Sigmoid colon (tissue), 7 donors: ENCODE measurements at places on chromosomes 5 and 9. TPM values are rescaled to one million over a fixed set of nuclear protein-coding genes. Genes with fewer than 3 reads are reported as not detected.
A peak's percentile ranks its signal among the peaks of the same experiment; 100 is the strongest.

Gene CTXN3
- not detected for total RNA-seq

GRCh38 chr5:13503017-13503416 lies 441.5 kb downstream of the DNAH5 start:
- no peak for DNase-seq

Gene SPATA31C1
- total RNA-seq, result not detected

GRCh38 chr9:4317681-4318080 lies 17.8 kb upstream of the GLIS3 start:
- no peak for DNase-seq

DNA sequence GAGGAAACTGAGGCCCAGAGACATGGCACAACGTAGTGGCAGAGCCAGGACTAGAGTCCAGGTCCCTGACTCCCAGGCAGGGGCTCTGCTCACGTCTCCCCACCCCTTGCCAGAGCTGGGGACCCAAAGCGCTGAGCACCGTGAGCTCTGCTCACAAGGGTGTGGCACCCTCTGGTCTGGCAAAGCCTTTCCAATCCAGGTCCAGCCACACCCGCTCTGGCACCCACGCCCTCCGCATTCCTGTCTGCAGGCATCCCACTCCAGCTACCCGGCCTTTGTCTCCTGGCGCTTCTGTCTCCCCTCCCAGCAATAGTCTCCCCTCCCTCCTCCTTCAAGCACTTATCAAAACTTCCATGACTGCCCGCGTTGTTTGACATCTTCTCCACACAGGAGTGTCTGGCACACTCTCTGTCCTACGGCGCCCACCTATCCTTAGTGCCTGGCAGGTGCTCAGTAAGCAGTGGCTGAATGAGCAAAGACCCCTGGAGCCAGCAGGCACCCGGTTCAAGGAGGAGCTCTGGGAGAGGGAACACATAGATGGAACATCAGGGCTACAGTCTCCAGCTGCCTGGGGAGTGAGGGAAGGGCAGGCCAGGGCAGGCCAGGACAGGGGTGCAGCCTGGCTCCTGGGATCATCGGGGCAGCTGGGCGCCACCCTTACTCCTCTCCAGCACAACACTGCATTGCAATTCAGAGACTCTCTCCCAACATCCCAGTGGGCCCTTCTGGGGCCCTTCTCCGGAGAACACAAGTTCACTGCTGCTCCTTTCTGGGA lies 12.0 kb downstream of the HIGD2A start:
- DNase-seq, result peak; percentile 59

DNA sequence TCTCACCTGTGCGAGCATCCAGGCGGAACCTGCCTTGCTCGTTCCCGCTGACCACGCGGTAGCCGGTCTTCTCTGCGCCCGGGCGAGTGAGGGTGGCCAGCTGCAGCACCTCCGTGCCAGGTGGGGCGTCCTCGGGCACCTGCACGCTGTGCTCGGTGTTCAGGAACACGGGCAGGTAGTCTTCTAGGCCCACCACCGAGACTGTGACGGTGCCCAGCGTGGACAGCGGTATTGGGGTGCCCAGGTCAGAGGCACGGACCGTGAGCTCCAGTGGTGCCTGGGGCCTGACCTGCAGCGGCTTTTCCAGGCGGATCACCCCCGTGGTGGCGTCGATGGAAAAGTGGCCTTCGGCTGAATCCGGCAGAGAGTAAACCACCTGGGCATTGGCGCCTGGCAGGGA lies 59.5 kb downstream of the FAT2 start:
- no peak for DNase-seq

- DNase-seq, result no peak
Measured at GRCh38 chr5:118548761-118549720, 439.3 kb downstream of the DTWD2 start.

DNA sequence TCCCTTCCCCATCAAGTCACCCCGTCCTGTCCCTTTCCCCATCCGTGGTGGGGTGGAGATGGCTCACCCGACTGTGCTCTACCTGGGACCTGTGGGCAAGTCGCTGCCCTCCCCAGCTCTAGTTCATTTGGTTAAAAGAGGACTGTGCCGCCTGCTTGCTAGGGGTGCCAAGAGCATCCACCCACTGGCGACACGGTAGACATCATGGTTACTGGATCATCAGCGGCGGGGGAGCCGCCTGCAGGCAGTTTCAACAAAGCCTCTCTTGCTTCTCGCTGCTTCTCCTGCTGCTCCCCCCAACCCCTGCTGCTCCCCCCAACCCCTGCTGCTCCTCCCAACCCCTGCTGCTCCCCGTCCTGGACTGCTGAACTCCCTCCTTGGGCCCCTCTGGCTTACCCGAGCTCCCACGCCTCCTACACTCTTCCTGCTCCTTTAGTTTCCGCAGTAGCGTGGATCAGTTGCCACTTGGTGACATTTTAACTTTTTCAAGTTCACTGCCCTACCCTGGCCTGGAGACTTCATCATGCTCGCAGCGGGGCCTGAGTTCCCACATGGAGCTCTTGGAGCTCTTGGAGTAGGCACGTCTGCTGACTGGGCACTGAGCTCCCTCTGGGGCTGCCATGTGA lies 22.0 kb upstream of the SCGB3A1 start:
- DNase-seq, result no peak

Gene RNF183
- total RNA-seq, result not detected

Gene LCN9
- total RNA-seq, result not detected

- DNase-seq, result no peak
Measured at GRCh38 chr9:23682891-23683431, 143.1 kb downstream of the ELAVL2 start.

Gene POU5F2
- total RNA-seq, result 3.1 TPM
